ENCODE measurements at places on chromosomes 7 and 10.

DNA sequence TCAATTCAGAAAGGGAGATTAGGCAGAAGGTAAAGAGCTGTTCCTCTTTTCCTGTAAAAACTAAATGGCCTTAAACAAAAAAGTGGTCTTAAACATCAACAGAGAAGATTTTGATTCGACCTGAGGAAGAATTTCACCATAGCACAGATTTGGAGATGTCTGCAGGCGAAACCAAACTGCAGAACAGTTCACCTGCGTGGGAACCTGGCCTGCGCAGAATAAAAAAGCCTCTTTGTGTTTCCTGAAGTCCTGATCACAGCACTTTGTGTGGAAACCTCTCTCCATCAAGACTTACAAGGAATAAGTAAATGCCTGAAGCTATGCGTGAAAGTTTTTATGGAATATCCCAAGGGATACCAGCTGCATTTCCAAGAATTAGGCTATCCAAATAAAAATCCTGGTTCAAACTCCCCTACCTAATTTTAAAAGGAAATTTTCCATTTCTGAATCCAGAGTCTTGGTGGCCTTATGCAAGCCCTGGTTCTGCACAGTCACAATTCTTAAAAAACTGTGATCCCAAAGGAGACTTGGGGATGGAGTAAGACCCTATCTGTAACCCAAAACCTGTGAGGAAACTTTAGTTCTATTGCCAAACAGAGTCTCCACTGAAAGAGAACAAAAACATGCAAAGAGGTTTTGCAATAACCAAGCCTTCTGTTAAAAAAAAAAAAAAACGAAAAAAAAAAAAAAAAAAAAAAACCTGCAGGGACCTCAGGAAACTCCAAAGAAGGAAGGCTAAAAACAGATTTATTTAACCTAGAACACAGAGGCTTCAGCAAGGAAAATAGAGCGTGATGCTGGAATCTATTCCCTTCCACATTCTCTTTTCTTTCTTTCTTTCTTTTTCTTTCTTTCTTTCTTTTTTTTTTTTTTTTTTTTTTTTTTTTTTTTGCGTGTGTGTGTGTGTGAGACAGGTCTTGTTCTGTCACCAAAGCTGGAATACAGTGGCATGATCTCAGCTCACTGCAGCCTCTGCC is 10.4 kb downstream of the CALML3 start:
- DNase-seq: no peak

DNA sequence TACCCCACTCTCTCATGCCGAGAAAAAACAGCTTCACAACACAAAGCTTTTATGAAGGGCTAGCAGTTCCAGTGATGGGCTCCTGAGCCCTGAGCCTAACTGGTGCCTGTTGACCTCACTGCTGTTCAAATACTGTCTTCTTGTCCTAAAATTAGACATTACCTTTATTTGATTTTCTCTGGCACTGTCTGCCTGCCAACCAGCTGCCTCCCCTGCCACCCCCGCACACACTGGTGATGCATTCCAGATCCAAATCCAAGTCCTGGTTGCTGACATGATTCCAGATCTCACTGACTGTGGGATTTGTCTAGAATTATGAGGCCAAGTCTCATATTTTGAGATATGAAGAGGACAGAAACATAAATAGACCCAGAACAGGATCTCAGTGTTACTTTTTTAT is 816.2 kb downstream of the NRG3 start:
- no peak for DNase-seq

DNA sequence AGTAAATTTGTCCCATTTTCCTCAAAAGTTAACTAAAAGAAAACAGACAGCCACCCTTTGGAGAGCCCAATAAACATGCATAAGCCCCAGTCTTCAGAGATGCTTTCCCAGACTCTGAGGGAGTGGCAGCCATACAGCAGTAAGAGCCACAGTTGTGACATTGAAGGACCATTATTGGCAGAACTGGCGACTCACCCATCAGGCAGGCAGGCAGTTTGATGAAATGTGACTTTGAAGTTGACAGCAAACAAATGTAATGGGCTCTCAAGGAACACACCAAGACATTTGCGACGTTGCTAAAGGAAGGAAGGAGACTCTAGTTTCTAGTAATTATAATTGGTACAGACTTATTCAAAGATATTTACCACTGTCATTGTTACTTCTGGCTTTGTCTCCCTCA is 287.5 kb upstream of the PHYHIPL start:
- no peak for DNase-seq

GRCh38 chr10:31359979-31360378 is 41.0 kb downstream of the ZEB1 start:
- peak; percentile 42 for DNase-seq

- DNase-seq: no peak
Observed at GRCh38 chr7:34330308-34330707, 327.7 kb upstream of the NPSR1 start.

- no peak for DNase-seq
Observed at GRCh38 chr7:73892003-73892999, 31.3 kb downstream of the TMEM270 start.

DNA sequence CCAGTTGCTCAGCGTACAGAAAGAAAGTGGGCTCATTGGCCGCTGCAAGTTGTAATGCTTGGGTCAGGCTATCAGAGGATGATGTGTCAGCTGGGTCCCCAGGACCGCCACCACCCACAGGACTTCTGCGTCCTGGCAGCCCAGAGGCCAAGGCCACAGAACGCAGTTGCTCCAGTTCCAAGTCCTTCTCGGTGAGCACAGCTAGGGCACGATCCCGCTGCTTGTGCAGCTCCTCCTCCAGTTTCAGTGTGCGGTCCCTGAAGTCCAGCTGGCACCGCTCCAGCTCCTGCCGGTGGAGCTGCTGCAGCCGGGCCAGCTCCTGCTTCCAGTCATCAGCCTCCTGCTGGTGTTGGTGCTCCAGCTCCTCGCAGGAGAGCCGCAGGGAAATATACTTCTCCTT is 3.0 kb downstream of the GCC1 start:
- DNase-seq: no peak

- DNase-seq: peak; percentile 11
Observed at GRCh38 chr10:63208986-63209385, 75.9 kb downstream of the NRBF2 start.

Data from D341Med (cell line).